ENCODE measurements at places on chromosomes 6 and 20. TPM values are rescaled to one million over a fixed set of nuclear protein-coding genes. Genes with fewer than 3 reads are reported as not detected.

DNA sequence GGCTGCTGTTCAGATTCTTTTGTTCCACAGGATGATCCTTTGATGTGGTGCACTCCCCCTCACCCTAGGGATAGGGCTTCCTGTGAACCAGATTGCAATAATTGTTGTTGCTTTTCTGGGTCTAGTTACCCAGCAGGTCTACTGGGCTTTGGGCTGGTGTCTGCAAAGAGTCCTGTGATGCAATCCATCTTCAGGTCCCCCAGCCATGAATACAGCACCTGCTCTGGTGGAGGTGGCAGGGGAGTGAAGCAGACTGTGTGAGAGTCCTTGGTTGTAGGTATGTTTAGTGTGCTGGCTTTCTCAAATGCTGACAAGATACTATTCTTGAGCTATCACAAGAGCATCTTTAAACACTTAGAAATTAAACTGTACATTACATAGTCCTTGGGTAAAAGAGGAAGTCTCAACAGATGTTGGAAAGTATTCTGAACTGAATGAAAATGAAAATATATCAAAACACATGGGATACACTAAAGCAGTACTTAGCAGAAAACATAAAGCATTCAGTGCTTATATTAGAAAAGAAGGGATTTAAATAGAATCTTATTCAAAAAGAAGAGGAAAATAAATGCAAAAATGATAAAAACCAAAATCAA, 49.1 kb upstream of the CCR6 start:
- no peak overlapping the region for H3K27ac ChIP-seq
- H3K4me3 ChIP-seq, result no peak overlapping the region
- H3K36me3 ChIP-seq, result peaks cover 3% of the 10 kb centered on the region
- no peaks in the 10 kb centered on the region for H3K4me1 ChIP-seq

GRCh38 chr6:3229566-3230178, 2.2 kb upstream of the TUBB2B start:
- H3K36me3 ChIP-seq, result no peaks in the 10 kb centered on the region
- H3K4me1 ChIP-seq, result peaks cover 46% of the 10 kb centered on the region
- peak; percentile 51 for DNase-seq
- no peak overlapping the region for H3K27ac ChIP-seq

DNA sequence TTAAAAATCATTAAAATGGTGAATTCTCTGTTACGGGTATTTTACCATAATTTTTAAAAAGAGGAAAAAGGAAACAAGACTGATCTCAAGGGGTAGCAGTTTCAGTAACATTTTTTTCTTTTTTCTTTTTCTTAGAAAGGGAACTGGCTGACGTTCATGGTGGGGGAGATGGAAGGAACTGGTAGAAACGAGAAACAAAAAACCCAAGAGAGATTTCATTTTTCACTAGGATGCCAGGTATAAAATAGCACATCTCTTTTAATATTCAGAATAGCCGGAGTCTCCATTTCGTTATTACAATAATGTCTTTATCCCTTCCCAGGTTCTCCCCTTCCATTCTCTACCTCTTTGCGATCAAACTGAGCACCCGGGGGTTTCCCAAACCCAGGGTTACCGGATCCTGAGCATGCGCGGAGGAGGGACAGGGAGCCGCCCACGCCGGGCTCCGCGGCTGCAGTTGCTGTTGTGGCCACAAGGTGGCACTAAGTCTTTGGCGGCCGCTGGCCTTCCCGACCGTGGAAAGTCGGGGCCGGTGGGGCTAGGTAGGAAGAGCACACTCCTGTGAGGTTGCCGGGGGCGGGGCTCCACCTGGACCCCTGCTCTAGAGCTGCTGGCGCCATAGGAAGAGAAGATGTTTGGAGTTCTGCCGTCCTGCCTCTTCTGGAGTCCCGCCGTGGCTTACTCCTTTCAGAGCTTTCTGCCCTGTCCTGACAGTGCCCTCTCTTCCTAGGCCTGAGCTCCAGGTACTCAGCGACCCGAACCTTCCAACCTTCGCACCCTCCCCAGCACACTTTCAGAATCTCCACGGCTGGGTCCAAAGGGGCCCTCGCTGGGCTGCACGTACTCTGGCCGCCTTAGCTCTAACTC, 146.8 kb downstream of the SH3BGRL2 start:
- peak overlapping the region; percentile 67 for H3K4me3 ChIP-seq
- no peak overlapping the region for H3K27ac ChIP-seq

- peak; percentile 48 for DNase-seq
- H3K4me3 ChIP-seq, result peak overlapping the region; percentile 68
- H3K36me3 ChIP-seq, result peaks cover 16% of the 10 kb centered on the region
- H3K27me3 ChIP-seq, result no peaks in the 10 kb centered on the region
- H3K27ac ChIP-seq, result peak overlapping the region; percentile 93
- H3K4me1 ChIP-seq, result peaks cover 68% of the 10 kb centered on the region
These were observed 7.7 kb upstream of the BICRAL start for GRCh38 chr6:42774201-42774600.

DNA sequence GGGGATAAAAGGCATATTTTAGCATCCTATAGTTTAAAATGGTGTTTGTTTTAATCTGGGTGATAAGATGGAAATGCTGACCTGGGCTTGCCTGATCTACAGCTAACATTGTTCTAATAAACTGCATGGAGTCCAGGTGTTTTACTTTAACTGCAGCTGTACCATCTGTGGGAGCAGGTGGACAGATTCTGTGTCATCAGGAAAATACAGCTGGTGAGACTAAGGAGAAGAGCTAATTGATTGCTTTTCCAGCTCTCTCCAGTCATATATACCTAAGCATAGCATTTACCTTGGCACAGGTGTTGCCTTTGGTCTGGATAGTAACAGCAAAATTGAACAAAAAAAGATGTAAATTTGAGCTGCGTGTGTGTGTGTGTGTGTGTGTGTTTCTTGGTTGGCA, 31.6 kb downstream of the CBFA2T2 start:
- no peak for DNase-seq
- H3K36me3 ChIP-seq, result no peaks in the 10 kb centered on the region
- no peak overlapping the region for H3K4me3 ChIP-seq

DNA sequence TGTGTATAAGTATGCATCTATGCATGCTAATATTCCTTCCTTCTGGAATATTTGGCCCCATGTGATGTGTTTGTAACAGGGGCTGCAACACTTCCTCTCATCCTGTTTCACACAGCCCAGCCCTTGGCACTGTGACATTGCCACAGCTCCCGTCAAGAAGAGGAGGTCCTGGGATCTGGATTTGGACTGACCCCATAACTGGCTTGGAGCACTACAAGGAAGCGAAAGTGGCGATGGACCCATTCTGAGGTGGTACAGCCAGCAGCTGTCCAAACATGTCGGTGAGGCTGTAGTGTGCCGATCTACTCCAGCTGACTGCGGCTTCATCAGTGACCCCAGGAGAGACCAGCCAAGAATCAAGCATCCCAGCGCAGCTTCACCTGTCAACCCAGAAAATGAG, 18.2 kb downstream of the SYNDIG1 start:
- H3K27me3 ChIP-seq, result no peaks in the 10 kb centered on the region
- H3K4me3 ChIP-seq, result no peak overlapping the region
- H3K4me1 ChIP-seq, result peaks cover 3% of the 10 kb centered on the region

DNA sequence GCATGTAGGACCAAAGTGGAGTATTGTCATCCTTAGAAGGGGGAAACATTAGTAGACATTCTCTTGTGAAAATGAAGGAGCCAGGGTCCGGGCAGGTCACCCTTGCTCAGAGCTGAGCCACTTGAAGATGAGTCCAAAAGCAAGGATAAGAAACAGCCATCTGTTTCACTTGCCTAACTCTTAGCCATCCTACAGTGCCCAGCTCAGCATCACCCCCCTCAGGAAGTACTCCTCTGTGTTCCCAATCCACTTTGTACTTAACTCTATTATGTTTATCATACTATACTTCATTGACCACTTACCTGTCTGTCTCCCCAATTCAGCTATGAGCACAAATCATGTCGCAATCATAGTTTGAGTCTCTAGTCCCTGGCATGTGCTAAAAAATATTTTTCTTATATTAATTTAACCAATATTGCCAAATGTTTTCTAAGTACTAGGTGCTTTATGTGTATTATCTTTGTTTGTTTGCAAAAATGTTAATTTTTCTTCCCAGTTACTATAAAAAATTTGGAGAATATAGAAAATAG, 8.1 kb upstream of the TOX2 start:
- no peaks in the 10 kb centered on the region for H3K36me3 ChIP-seq
- peaks cover 6% of the 10 kb centered on the region for H3K4me1 ChIP-seq
- H3K27ac ChIP-seq, result no peak overlapping the region
- peaks cover 23% of the 10 kb centered on the region for H3K27me3 ChIP-seq
- DNase-seq, result no peak
- no peak overlapping the region for H3K4me3 ChIP-seq

- DNase-seq, result no peak
- peaks cover 22% of the 10 kb centered on the region for H3K27me3 ChIP-seq
- H3K27ac ChIP-seq, result no peak overlapping the region
- H3K4me3 ChIP-seq, result no peak overlapping the region
These were observed 28.3 kb upstream of the CSNK2A1 start for GRCh38 chr20:571754-572441.

- no peak overlapping the region for H3K4me3 ChIP-seq
- H3K27ac ChIP-seq, result no peak overlapping the region
- no peaks in the 10 kb centered on the region for H3K36me3 ChIP-seq
- H3K4me1 ChIP-seq, result no peaks in the 10 kb centered on the region
- no peak for DNase-seq
These were observed 8.6 kb downstream of the LPIN3 start for GRCh38 chr20:41349266-41349665.

- peak overlapping the region; percentile 51 for H3K4me3 ChIP-seq
- peaks cover 31% of the 10 kb centered on the region for H3K36me3 ChIP-seq
- peaks cover 92% of the 10 kb centered on the region for H3K4me1 ChIP-seq
- peak; percentile 52 for DNase-seq
- H3K27ac ChIP-seq, result peak overlapping the region; percentile 99
- no peaks in the 10 kb centered on the region for H3K27me3 ChIP-seq
These were observed 67.6 kb downstream of the FYN start for GRCh38 chr6:111805511-111806164.

- no peaks in the 10 kb centered on the region for H3K4me1 ChIP-seq
- no peak overlapping the region for H3K4me3 ChIP-seq
- no peak for DNase-seq
- H3K27me3 ChIP-seq, result peaks cover 2% of the 10 kb centered on the region
- H3K27ac ChIP-seq, result no peak overlapping the region
These were observed 286.4 kb downstream of the HACE1 start for GRCh38 chr6:104573350-104573749.

DNA sequence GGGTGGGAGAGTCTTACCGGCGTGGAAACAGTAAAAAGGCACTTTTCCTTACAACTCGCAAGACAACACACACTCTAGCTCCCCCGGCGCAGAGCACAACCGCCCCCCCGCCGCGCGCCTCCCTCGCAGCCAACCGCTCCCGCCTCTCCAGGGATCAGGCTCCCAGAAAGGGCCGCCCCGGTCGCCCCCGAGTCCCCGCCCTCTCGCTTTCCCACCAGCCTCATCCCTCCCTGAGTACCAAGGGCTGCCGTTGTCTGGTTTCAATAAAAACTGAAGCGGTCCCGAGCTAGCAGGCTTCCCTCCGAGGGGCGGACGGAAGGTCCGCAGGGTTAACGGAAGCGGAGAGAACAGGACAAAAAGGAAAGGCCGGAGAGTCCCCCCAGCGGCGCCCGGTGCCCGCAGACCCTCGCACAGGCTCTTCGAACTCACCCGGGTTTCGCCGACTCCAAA, 804 bp downstream of the ELOVL5 start:
- peak; percentile 63 for DNase-seq
- peaks cover 51% of the 10 kb centered on the region for H3K4me1 ChIP-seq
- peaks cover 29% of the 10 kb centered on the region for H3K36me3 ChIP-seq
- H3K27ac ChIP-seq, result peak overlapping the region; percentile 92
- H3K4me3 ChIP-seq, result peak overlapping the region; percentile 96

- no peak overlapping the region for H3K27ac ChIP-seq
- no peaks in the 10 kb centered on the region for H3K27me3 ChIP-seq
- no peaks in the 10 kb centered on the region for H3K36me3 ChIP-seq
- H3K4me1 ChIP-seq, result peaks cover 4% of the 10 kb centered on the region
These were observed 23.8 kb downstream of the CYB5R4 start for GRCh38 chr6:83883240-83883639.

- H3K27me3 ChIP-seq, result peaks cover 13% of the 10 kb centered on the region
- no peak overlapping the region for H3K4me3 ChIP-seq
- DNase-seq, result no peak
- H3K27ac ChIP-seq, result no peak overlapping the region
- no peaks in the 10 kb centered on the region for H3K36me3 ChIP-seq
- peaks cover 19% of the 10 kb centered on the region for H3K4me1 ChIP-seq
These were observed 91.7 kb upstream of the NFATC2 start for GRCh38 chr20:51634257-51634656.

- H3K27ac ChIP-seq, result no peak overlapping the region
- no peak overlapping the region for H3K4me3 ChIP-seq
- DNase-seq, result no peak
- peaks cover 2% of the 10 kb centered on the region for H3K27me3 ChIP-seq
These were observed 33.1 kb upstream of the FAM135A start for GRCh38 chr6:70380252-70380651.

GRCh38 chr6:701215-701614, 8.3 kb upstream of the EXOC2 start:
- no peaks in the 10 kb centered on the region for H3K36me3 ChIP-seq
- H3K4me3 ChIP-seq, result no peak overlapping the region
- no peak for DNase-seq
- H3K27ac ChIP-seq, result no peak overlapping the region
- peaks cover 24% of the 10 kb centered on the region for H3K27me3 ChIP-seq
- H3K4me1 ChIP-seq, result peaks cover 7% of the 10 kb centered on the region

GRCh38 chr20:47606414-47606982, 104.8 kb downstream of the NCOA3 start:
- peaks cover 84% of the 10 kb centered on the region for H3K4me1 ChIP-seq
- peak overlapping the region; percentile 92 for H3K27ac ChIP-seq
- DNase-seq, result no peak
- H3K36me3 ChIP-seq, result peaks cover 46% of the 10 kb centered on the region
- H3K4me3 ChIP-seq, result peak overlapping the region; percentile 47

DNA sequence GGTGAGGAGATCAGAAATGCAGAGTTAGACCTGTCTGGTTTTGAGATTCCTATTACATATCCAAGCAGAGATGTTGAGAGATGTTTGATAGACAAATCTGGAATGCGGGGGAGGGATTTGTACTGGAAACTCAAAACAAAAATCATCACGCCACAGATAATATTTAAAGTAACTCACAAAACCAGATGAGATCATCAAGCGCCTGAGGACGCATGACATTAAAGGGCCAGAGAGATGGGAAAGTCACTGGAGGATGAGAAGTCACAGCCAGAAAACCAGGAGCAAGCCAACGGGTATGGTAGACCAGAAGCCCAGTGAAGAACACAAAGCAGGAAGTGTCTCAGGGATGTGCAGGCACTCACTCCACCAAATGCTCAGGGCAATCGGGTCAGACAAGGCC, 87.7 kb downstream of the DLL1 start:
- peaks cover 7% of the 10 kb centered on the region for H3K4me1 ChIP-seq
- H3K36me3 ChIP-seq, result peaks cover 3% of the 10 kb centered on the region
- DNase-seq, result peak; percentile 9
- H3K27ac ChIP-seq, result no peak overlapping the region

- no peak overlapping the region for H3K4me3 ChIP-seq
- H3K27me3 ChIP-seq, result peaks cover 21% of the 10 kb centered on the region
- no peaks in the 10 kb centered on the region for H3K36me3 ChIP-seq
- H3K4me1 ChIP-seq, result no peaks in the 10 kb centered on the region
These were observed 48.7 kb upstream of the SRSF6 start for GRCh38 chr20:43408848-43409576.

- H3K4me3 ChIP-seq, result peak overlapping the region; percentile 96
- peaks cover 34% of the 10 kb centered on the region for H3K36me3 ChIP-seq
- peak; percentile 49 for DNase-seq
- peaks cover 18% of the 10 kb centered on the region for H3K27me3 ChIP-seq
These were observed 1.1 kb upstream of the HLA-C start for GRCh38 chr6:31272836-31273626.

RFX6 gene
- not detected for total RNA-seq

SOX18 gene
- total RNA-seq, result 0.21 TPM

ZSCAN23 gene
- total RNA-seq, result 0.83 TPM

C2 gene
- 0.26 TPM for total RNA-seq

CLVS2 gene
- not detected for total RNA-seq

TCP11 gene
- not detected for total RNA-seq

ESR1 gene
- 0.47 TPM for total RNA-seq

C4B gene
- 2.9 TPM for total RNA-seq

All from activated CD8-positive, alpha-beta T cell treated with anti-CD3 and anti-CD28 coated beads, Interleukin-2, amount 10 ng/mL, durations not matched to agents 7 days and 5 days (primary cell).